Suprapubic skin (tissue), 4 donors: ENCODE measurements at places on chromosomes 1 and 21. TPM values are rescaled to one million over a fixed set of nuclear protein-coding genes. Genes with fewer than 3 reads are reported as not detected.

DNA sequence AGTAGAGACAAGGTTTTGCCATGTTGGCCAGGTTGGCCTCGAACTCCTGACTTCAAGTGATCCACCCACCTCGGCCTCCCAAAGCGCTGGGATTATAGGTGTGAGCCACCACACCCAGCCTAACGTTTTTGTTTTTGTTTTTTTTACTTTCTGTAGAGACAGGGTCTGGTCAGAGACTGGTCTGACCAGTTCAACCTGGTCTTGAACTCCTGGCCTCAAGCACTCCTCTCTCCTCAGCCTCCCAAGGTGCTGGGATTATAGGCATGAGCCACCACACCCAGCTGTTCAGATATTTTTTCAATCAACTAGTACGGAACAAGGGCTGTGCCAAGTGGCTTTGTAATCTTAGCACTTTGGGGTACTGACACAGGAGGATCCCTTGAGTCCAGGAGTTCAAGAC lies 209.5 kb downstream of the RERE start:
- DNase-seq = no peak

GRCh38 chr1:56973923-56974742 lies 8.3 kb upstream of the C8B start:
- no peak for DNase-seq

DNA sequence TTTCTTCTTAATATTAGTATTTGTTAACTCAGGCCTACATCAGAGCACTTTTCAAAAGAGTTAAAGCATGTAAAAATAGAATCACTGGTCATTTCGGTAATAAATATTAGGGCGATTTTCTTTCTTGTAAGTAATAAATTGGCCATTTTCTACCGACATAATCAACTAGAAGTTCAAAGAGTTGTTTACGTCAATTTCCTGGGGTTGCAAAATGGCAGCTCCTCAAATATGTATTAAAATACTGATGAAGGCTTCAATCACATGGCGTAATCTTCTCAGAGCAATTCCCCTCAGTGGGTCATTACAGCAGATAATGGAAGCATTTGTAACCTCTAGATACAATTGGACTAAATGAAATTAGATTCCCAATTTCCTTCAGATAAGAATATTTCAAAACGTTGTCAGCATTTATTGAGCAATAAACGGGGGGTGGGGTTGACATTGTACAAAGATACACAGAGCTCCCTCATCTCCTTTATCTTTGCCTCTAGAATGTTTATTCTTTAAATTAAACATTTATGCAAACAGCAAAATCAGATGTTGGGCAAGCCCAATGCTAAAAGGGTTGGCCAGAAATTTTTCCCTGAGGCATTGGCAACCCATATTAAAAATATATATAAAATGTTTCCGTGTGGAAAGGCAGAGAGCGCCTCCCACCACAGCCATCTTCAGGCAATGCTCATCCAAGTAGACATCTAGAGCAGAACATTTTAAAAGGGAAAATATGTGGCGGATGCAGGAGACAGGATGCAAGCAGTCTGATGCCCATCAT lies 240.6 kb downstream of the NCAM2 start:
- DNase-seq = no peak

GRCh38 chr1:19374926-19375325 lies 62.8 kb downstream of the SLC66A1 start:
- no peak for DNase-seq

DNA sequence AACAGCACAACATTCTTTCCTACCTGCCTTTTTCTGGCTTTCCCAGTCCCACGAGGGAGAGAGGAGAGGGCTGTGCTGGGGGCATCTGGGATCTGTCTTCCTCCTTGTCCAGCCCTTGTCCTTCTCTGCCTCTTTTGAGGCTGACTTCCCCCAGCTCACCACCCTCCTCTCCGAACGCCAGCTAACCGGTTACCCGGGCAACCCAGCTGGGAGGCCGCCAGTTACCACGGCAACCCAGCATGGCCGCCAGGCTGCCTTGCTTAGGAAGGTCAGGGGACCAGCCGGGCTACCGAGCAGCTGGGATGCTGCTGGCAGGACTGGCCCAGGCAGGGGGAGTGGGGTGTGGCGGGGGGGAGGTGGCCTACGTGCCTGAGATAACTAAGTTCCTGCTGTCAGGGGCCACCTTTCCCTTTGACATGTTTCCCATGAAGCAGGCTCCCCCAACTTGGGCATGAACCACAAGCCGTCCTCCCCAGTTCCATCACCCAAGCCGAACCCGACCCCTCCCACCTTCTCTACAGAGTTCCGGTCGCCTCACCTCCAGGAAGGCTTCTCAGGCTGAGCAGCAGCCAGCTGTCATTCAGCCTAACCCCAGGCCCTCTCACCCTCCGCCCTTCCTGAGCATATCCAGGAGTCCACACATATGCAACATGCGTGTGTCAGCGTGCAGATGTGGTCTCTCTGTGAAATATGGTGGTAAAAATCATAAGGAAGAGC lies 8.7 kb downstream of the PLEKHA6 start:
- no peak for DNase-seq

DNA sequence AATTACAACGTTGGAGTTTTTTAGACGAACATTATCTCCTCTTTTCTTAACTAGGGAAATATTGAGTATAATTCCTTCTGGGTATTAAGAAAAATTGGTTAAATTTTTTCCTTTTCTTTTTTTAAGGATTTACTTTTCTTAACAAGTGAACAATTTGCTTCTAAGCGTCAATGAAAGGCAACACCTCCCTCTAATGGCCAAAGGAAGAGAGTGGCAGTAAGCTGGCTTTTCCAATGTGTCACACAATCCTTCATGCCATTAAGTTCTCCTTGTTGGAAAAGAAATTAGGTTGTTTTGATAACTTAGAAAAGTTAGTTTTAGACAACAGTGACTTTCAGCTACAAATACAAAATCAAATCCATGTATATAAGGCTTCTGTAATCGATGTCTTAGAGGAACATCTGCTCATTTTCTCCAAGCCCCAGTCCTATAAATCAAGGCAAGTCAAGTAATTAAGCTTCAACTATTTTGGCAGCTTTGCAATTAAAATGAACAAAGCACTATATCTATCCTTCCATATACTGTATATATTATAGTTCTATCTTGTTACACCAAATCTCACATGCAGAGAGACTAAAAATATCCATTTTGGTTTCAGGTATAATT lies 62.8 kb downstream of the EDEM3 start:
- DNase-seq = no peak

DNA sequence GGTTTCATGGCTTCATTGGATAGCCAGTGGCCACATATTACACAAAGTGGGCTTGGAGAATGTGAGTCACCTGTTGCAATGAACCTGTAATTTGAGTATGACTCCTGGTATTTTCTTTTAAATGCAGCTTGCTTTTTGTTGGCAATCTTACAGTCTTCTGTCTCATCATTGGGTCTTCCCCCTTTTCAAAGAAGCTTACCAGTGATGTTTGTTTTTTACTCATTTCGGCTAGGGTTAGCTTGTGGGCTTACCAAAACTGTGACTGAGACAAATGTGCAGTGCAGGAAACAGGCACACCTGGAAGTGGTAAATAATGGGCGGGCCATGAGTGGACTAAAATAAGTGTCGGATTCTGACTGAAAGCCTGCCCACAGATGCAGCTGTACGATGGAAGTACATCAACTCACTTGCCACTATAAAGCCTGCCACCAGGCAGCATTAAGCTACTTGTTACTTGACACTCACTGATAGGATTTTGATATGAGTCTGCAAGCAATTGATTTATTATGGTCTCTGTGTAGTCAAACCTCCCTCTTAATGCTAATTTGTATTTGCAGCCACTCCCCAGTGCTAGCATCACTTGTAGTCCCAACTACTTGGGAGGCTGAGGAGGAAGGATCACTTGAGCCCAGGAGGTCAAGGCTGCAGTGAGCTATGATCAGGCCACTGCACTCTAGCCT lies 4.2 kb downstream of the HHAT start:
- DNase-seq = no peak

DNA sequence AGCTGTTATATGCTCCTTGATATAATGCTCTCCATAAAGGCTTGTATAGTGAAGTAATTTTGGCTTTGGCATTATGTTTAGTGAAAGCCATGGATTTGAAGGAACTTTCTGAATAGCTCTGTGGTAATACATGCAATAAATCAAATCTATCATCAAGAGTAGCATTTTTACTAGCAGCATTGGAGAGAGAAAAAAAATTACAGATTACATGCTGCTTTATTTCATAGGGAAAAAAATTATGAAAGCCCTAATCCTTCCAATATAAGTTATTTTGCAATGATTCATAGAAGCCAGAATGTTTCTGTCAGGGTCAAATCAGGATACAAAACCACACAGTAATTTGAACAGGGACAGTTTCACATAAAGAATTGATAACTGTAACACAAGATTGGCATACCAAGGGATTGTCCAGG lies 250.0 kb downstream of the SPATA17 start:
- DNase-seq = no peak

DNA sequence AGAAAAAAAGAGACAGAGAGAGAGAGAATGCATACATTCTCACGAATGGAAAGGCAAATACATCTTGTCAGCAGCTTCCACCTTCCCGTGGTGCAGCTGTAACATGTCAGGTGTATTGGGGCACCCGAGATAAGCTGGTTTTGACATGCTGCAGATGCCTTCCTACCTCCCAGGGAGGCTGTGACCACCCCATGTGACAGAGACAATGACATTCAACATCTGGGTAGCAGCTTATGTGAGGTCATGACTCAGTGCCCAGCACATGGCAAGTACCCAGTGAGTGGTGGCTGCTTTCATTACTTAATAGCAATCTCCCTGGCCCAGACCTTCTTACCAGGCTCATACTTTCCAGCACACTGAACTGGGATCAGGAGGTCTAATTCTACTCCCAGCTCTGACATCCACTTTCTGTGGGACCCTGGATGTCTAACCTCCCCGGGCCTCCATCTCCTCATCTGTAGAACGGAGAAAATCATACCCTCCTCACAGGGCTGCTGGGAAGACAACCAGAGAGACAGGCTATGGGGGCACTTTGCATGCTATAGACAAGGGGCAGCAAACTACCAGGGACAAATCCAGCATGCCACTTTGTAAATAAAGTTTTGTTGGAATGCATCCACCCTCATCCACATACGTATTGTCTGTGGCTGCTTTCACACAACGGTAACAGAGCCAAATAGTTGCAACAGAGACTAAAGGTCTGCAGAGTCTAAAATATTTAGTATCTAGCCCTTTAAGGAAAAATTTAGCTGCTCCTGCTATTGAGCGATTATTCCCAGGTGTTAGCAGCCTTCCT lies 38.5 kb upstream of the ZBTB40 start:
- no peak for DNase-seq

DNA sequence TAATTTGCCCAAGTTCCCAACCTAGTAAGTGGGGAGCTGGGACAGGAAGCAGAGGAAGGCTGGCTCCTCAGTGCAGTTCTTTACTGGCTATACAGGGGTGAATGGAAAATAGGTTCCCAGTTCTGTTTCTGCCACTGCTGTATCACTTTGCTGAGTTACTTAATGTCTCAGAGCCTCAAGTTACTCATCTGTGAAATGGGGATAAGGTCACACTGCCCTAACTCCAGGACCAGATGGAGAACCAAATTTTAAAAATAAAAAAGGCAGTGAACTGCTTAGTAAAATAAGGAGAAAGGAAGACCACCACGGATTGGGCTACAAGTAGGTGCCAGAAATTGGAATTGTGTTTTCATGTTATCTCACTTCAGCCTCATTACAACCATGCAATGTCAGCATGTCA lies 147.8 kb downstream of the OMA1 start:
- no peak for DNase-seq

DNA sequence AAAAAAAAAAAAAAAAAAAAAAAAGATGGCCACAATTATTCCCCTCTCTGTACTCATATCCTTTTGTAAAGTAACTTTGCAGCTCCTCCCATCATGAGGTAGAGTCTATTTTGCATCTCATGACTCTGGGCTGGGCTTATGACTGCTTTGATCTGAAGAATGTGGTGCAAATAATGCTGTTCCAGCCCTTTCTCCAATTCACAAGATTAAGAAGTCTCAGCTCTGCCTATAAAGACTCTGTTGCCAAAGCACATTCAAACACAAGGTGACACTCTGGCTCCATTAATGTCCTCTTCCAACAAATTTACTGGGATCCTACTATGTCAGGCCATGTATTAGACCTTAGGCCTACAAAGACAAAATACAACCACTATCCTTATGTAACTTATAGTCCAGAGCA lies 64.8 kb upstream of the PTCH2 start:
- no peak for DNase-seq

DNA sequence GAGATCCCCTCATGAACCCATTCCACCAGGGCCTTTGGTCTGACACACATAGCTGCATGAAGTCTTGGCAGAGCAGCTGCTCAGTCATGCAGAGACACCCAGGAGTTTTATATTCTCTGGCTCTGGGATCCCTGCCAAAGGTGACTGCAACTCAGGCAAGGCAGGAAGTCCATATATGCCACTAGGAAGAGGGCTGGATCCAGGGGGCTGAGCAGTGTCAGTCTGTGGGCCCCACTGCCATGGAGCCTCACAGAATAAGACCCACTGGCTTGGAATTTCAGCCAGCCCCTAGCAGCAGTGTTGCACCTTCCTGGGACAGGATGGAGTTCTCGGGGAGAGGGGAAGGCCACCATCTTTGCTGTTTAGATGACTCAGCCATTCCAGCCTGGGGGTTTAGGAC lies 199.7 kb downstream of the TBX15 start:
- DNase-seq = no peak

DNA sequence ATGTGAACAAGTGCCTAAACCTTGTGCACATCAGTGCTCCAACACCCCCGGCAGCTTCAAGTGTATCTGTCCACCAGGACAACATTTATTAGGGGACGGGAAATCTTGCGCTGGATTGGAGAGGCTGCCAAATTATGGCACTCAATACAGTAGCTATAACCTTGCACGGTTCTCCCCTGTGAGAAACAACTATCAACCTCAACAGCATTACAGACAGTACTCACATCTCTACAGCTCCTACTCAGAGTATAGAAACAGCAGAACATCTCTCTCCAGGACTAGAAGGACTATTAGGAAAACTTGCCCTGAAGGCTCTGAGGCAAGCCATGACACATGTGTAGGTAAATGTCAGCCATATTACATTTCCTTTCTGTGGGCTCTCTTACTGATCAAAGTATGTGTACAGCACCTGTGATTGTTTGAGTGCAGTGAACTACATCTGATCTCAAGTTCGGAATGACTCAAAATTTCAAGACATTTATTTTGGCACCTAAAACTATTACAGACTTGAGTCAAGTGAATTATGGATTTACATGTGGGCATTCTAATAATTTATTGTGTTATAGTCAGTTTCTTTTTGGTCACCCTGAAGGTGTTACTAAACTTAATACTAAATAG lies 196.5 kb downstream of the TPR start:
- DNase-seq = no peak

DNA sequence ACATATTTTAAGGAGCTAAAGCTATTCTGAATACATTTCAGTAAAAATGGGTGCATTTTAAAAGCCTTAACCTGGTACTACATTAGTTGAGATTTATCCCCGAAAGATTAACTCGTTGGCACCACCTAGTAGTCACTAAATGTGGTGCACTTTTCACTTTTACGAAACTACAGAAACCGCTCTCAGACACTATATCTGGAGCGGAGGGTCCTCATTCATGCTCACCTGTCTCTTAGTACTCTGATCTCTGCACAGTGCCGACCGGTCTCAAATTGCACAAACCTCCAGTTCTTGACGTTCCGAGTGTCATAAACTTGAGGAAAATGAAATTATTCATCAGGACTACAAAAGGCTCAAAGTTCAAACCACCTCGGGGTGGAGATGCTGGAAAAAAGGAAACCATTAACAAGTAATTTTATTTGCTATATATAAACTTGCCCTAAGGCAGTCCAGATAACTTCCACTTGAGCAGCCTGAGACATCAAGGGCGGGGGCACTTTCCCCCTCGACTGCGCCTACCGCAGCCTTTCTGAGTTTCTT lies 722 bp downstream of the LZIC start:
- DNase-seq = no peak

Gene HCRTR1
- total RNA-seq = not detected

Gene APOBEC4
- total RNA-seq = not detected

Gene SV2A
- 0.81 TPM for total RNA-seq

Gene REG4
- total RNA-seq = not detected

Gene TFF2
- not detected for total RNA-seq
